ENCODE measurements at places on chromosomes 12 and 14. TPM values are rescaled to one million over a fixed set of nuclear protein-coding genes. Genes with fewer than 3 reads are reported as not detected.
A peak's percentile ranks its signal among the peaks of the same experiment; 100 is the strongest.

- DNase-seq, result no peak
Measured at GRCh38 chr12:105799103-105799502, 339.7 kb downstream of the NUAK1 start.

CLEC1B gene
- total RNA-seq, result not detected

GPR84 gene
- total RNA-seq, result not detected

DNA sequence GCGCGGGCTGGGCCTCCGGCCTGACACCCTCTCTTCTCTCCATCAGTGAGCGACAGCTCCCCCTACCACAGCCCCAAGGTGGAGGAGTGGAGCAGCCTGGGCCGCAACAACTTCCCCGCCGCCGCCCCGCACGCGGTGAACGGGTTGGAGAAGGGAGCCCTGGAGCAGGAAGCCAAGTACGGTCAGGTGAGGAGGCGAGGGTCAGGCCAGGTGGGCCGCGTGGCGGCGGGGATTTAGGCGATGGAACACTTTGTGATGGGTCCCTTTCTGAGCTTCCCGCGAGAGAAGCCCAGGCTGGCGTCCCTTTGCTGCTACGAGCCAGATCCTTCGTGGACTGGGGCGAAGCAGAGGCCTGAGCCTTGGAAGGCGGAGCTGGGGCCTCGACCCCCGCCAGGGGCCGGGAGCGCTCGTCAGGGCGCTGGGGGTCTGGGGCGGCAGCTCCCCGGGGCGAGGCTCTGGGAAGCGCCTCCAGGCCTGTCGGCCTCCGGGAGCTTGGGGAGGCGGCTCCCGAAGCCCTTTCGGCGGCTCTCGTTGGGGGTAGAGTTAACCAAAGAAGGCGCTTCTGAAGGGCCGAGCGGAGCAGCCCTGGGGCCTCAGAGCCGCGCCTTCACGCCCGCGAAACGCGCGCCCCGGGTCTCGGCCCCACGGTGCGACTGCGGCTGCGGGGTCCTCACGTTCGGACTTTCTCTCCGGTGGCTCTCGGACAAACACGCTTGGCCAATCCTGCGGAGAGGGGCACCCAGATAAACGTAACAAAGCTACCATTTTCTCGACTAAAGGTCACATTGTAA, 5.0 kb downstream of the PAX9 start:
- DNase-seq, result no peak

- peak; percentile 27 for DNase-seq
Measured at GRCh38 chr14:99274346-99275221, 2.6 kb upstream of the BCL11B start.

PDZRN4 gene
- total RNA-seq, result not detected

- no peak for DNase-seq
Measured at GRCh38 chr12:107014055-107014454, 27.1 kb upstream of the MTERF2 start.

DNA sequence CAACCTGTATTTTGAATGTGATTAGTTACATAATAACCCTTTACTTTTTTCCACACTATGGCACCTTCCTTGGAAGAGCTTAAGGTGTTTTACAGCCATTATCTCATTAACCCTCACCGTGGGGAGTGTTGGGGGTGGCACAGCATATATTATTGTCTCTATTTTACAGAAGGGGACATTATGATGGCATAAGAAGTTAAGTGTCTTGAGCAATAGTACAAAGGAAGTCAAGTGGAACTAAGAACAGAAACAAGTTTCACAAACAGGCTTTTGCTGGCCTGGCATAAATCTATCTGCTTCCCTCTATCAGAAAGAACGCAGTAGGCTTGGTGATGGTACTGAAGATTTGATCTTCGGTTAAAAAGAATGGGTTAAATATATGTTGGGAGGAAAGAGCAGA, 169.7 kb upstream of the OTX2 start:
- DNase-seq, result no peak

GRCh38 chr12:27818401-27818918, 38.4 kb upstream of the MANSC4 start:
- peak; percentile 68 for DNase-seq
